ENCODE measurements at places on chromosomes 2 and 18.

DNA sequence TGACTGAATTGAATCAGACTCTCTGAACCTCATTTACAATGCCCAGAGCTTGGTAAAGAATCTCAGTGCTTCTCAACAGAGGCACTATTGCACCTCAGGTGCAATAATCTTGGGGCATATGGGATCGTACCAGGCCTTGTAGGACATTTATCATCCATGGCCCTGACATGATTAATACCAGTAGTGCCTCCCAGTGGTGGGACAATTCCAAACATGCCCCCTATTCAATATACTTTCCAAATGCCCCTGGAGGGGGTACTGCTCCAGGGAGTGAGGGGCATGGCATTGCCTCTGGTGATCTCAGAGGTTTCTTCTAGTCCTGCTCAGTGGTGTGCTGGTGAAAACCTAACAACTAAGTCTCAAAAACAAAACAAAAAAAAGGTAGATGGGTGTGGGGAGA, 174.9 kb upstream of the SMAD2 start:
- no peak for DNase-seq

- no peak for DNase-seq
These were observed 237.4 kb downstream of the CAMKMT start for GRCh38 chr2:44599130-44599529.

DNA sequence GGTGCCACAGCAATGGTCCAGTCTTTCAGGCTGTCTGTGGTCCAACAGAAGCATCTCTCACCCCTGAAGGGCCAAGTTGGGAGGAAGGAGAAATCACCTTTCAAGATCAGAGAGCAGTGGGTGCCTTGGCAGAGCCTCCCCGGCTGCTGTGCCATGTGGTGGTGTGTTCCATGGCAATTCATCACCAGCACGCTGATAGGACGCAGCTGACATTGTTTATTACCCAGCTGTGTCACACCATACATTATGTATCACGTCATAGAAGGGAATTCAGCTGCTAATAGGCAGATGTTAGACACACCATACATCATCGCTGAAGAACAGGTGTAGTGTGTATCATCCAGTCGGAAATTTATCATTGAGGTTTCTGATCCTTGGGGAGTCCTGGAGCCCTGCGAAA, 29.6 kb upstream of the RPL31 start:
- DNase-seq: no peak

- no peak for DNase-seq
These were observed 395.1 kb upstream of the CDH19 start for GRCh38 chr18:66999003-66999402.

- no peak for DNase-seq
These were observed 19.1 kb downstream of the IAH1 start for GRCh38 chr2:9493478-9493877.

GRCh38 chr2:25286025-25286400, 55.7 kb downstream of the DNMT3A start:
- DNase-seq: peak; percentile 63

DNA sequence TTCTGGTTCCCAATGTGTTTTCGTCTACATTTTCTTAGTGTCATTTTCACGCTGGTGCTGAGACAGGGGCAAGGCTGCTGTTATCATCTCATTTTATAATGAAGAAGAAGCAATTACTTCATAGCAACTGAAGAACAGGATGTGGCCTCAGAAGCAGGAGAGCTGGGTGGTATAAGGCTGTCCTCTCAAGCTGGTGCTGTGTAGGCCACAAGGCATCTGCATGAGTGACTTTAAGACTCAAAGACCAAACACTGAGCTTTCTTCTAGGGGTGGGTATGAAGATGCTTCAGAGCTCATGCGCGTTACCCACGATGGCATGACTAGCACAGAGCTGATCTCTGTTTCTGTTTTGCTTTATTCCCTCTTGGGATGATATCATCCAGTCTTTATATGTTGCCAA, 7.3 kb downstream of the IL36G start:
- DNase-seq: peak; percentile 47

DNA sequence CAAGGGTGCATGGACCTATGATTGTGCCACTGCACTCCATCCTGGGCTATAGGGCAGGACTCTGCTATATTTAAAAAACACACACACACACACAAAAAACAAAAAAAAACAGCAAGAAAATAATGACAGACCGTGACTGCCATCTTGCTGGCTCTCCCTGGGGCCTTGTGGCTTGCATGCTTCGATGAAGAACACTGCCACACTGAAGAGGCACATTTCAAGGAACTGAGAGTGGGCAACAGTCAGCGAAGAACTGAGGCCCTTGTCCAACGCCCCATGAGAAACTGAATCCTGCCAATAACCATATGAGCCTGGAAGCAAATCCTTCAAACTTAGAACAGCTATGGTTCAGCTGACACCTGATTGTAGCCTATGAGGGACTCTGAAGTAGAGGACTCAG, 158.1 kb downstream of the CCBE1 start:
- DNase-seq: no peak

DNA sequence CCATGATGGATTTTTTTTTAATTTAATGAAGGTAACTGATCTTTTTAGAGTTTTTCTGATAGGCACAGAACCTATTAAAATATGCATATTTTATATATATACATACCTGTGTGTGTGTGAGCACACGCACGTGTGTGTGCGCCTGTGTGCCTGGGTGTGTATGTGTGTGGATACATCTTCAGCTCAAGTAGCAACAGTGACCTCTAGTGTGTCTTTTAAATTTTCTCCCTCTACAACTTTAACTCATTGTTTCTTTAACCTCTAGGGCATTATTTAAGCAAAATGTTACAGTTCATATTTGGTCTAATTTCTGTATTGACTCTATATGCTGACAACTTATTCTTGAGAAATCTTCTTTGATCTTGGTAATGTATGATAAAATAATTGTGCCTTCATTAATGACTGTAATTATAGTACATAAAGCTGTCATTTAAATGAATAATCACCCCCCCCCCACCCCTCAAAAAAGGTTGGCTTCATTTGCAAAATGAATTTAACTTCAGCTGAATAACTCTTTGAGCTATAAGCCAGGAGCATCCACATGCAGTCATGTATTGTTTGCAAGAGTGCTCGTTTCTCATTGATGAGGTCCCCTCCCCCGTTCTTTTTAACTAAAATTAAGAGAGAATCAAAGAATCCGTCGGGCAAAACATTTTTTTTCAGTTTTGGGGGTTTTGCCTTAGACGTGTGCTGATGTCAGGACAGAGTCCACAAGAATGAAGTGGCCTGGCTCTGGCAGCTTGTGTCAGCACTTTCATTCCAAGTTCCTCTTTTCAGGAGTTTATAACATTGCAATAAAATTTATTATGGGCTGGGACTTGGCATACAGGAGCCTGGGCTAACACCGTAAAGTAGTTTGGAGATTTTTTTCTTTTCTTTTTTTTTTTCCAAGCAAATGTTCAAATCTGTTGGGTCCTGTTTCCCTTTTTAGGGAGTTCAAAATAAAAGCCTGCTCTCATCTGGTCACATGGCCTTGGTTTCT, 80.0 kb downstream of the ETAA1 start:
- DNase-seq: no peak

- DNase-seq: no peak
These were observed 41.0 kb downstream of the TRABD2A start for GRCh38 chr2:84839851-84840250.

- no peak for DNase-seq
These were observed 19.4 kb upstream of the DGKD start for GRCh38 chr2:233334915-233335314.

- peak; percentile 47 for DNase-seq
These were observed 56.4 kb downstream of the ZFP36L2 start for GRCh38 chr2:43169987-43170386.

Data from T-helper 2 cell treated with Interferon-gamma antibody and Interleukin-4, amounts not matched to agents 5 μg/mL and 100 μg/mL, for 36 hours (primary cell).